ENCODE measurements at places on chromosomes 5 and 9.

DNA sequence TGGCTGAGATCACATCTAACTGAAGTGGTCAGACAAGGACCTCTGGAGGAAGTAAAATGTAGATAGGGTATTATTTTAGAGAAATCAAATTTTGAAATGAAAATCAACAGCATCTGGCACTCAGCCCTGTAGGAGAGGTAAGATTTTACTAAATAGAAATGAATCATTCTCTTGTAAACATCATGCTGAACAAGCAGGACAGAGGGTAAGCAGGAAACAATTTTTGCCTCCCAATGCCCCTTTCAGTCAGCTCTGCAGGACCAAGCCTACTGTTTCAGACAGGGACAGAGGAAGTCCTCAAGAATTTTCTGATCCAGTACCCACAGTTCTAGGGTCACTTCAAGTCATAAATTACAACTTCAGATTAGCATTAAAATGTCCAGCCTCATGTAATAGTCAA is 190.1 kb downstream of the ESM1 start:
- no peak for DNase-seq

GRCh38 chr5:156295431-156295830 is 31.5 kb upstream of the SGCD start:
- DNase-seq: no peak

DNA sequence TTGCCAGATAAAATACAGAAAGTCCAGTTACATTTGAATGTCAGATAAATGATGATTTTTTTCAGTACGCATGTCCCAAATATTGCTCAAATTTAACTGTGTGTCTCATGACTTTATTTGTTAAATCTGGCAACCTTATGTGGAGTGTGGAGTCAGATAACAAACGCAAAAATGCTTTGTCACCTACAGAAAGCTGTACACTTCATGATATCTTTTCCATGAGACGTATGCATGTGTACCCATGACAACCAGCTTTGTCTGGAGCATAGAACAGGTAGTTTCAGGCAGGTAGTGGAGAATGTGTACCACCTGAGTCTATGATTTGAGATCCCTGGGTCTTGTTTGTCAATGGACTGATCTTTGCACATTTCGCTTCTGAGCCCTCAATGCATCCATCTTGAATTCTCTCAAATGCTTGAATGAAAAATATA is 105.5 kb upstream of the CPEB4 start:
- DNase-seq: no peak

DNA sequence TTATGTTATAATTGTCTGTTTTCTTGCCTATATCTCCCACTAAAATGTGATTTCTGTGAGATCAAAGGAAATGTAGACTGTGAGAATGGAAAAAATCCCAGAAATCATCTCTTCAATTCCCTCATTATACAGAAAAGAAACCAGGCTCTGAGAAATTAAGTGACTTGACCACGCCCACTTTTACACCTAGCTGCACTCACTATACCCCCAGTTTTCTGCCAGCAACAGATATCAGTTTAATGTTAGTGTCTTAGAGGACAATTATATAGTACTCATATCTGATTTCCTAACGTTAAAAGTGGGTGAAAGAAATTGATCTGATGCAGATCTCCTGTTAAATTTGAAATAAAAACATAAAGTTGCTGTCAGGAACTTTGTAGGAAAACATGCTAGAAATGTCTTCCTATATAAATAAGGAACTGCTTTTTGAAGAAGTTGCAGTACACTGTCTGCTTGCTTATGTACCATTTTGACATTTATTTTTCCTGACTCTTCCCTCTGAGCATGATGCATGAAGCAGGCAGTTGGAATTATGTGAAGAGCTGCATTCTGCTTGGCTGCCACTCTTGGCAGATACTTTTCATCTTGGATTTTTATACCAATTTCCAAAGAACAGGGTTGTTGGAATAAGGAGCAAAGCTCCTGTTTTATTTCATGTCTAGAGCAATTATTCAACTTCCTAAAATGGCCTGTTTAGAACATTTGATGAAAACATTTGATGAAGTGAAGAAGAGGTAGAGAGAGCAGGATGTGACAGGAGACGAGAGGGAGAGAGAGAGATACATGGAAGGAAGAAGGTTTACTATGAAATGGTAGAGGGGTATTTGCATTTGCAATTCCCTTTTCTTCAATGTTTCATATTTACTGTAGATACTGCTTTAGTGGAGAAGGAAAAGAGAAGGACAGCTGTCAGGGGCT is 57.3 kb upstream of the RICTOR start:
- DNase-seq: no peak

DNA sequence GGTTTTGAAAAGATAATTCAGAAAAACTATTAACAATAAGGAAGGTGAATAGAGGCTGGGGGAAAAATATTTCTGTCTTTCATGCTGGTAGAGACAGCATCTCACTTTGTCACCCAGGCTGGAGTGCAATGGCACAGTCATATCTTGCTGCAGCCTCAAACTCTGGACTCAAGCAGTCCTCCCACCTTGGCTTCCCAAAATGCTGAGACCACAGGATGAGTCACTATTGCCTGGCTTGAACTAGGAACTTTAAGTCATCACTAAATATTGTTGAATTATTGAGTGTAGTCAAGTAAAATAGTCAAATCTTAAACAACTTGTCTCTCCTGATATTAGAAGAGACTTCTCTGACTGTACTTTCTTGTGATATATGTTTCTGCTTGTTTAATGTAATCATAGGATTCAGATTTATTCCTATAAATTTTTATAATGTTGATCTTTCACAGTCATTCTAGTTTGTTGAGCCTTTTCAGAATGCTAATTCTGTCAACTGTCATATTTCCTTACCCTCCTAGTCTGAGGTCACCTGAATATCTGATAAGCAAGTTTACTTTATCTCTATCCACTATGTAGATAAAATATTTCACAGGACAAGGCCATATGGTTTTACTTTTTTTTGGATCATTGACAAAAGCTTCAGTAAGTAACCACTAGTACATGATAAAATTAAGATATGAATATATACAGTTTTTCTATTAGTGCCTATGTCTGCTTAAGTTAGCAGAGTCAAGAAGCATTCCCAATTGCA is 1696.5 kb downstream of the MAT2B start:
- no peak for DNase-seq

GRCh38 chr5:129771058-129771838 is 23.4 kb downstream of the MINAR2 start:
- DNase-seq: peak; percentile 8

- DNase-seq: no peak
Measured at GRCh38 chr5:67414712-67415111, 218.1 kb upstream of the CD180 start.

GRCh38 chr9:99030092-99030511 is 74.8 kb upstream of the TGFBR1 start:
- DNase-seq: no peak
